Activated B cell treated with CpG ODN at 0.5 μM for 24 hours (primary cell): ENCODE measurements at places on chromosomes 4 and X.

- H3K36me3 ChIP-seq, result peaks cover 3% of the 10 kb centered on the region
- no peaks in the 10 kb centered on the region for H3K4me1 ChIP-seq
- H3K4me3 ChIP-seq, result no peak overlapping the region
Measured at GRCh38 chrX:18575744-18576143, 96.2 kb downstream of the RS1 start.

DNA sequence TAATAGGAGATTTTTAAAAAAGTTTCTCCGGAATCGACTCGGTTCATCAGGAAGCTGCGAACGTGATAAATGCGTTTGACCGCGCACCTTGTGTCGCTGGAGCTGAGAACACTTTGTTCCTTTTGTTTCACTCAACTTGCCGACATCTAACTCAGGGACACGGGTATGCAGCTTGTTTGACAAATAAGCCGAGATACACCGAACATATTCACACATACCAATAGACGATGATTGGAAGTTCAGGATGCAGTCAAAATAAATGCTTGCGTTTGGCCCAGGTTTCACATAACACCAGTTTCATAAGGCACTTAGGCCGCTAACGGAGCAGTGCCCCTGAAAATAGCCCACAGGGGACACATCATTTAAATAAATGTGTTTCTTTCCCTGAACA, 932 bp upstream of the SHISA3 start:
- H3K4me3 ChIP-seq, result peak overlapping the region; percentile 89
- no peak overlapping the region for H3K27ac ChIP-seq
- H3K36me3 ChIP-seq, result no peaks in the 10 kb centered on the region
- H3K4me1 ChIP-seq, result peaks cover 41% of the 10 kb centered on the region
- no peak for DNase-seq
- peaks cover 44% of the 10 kb centered on the region for H3K27me3 ChIP-seq

DNA sequence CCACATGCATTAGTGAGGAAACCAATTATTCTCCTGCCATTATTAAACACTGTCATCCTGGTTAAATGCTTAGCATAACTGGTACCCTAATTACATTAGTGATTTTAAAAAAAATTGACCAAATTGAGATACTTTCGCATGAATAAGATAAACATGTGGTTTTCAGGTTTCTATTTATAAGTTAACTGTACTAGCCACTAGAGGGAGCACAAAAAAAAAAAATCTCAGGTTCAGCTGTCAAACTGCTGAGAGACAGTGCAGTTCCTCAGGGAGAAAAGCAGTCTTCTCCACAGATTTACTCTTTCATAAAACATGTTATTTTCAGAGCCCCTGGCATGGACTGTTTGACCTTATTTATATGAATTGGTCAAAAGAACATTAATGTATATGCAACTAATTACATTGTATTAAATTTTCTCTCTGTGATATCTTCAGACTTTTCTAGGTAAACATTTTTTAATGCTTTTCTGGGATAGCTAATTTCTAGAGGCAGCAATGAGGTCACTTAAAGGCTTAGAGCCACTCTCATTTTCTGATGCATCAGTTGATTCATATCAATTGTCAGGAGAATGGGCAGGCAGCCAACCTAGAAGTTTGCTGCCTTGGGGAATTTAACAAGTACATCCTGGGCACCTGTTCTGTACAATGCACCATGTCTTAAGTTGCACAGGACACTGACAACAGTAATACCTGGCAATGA, 167.5 kb downstream of the CDS1 start:
- H3K4me3 ChIP-seq, result no peak overlapping the region
- DNase-seq, result no peak
- no peaks in the 10 kb centered on the region for H3K4me1 ChIP-seq
- peaks cover 5% of the 10 kb centered on the region for H3K27me3 ChIP-seq
- no peak overlapping the region for H3K27ac ChIP-seq

DNA sequence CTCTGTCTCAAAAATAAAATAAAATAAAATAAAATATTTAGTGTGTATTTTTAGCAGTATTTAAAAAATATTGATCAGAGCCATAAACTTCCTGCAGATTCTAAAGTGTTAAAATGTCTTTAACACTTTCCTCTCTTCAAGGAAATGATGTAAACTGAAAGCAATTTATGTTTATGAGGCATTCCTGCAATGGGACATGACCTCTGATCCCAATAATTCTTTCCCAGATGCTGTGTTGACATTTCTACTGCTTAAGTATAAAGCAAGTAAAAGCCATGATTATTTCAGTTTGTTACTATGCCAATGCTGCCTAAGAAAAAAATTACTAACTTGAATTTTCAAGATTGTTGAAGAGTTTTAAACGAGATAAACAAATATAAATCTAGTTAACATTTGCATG, 29.0 kb downstream of the COQ2 start:
- no peaks in the 10 kb centered on the region for H3K27me3 ChIP-seq
- no peak overlapping the region for H3K4me3 ChIP-seq

DNA sequence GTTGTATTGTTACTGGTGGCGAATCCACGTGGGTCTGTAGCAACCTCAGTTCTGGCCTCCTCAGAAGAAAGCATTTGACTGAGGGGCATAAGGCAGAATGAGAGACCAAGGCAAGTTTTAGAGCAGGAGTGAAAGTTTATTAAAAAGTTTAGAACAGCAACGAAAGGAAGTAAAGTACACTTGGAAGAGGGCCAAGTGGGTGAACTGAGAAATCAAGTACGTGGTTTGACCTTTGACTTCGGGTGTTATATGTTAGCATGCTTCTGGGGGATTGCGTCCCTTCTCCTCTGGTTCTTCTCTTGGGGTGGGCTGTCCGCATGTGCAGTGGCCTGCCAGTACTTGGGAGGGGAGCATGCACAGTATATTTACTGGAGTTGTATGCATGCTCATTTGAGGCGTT, 232.7 kb upstream of the GATB start:
- H3K4me1 ChIP-seq, result no peaks in the 10 kb centered on the region
- DNase-seq, result no peak
- H3K4me3 ChIP-seq, result no peak overlapping the region
- peaks cover 2% of the 10 kb centered on the region for H3K27me3 ChIP-seq
- H3K36me3 ChIP-seq, result no peaks in the 10 kb centered on the region

DNA sequence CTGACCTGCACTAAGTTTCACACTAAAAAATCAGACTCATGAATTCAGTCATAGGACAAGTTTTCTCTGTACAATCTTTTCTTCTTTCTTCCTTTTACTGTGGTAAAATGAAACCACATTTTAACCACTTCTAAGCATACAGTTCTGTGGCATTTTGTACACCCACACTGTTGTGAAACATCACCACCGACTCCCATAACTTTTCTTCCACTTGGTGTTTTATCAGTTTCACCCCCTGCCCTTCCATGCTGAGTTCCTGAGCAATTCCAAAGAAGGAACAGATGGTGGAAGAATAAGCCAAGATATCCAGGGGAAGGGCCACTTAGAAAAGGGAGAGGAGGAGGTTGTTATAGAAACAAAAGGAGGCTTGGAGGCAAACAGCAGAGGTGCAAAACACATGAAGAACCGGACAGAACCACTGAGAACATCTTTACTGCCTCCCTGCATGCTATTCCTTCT, 22.6 kb downstream of the SLC25A4 start:
- H3K27ac ChIP-seq, result no peak overlapping the region
- DNase-seq, result no peak
- H3K27me3 ChIP-seq, result no peaks in the 10 kb centered on the region
- no peak overlapping the region for H3K4me3 ChIP-seq
- H3K4me1 ChIP-seq, result peaks cover 8% of the 10 kb centered on the region

GRCh38 chr4:896216-896615, 35.9 kb downstream of the GAK start:
- no peak overlapping the region for H3K27ac ChIP-seq
- H3K27me3 ChIP-seq, result no peaks in the 10 kb centered on the region
- no peak overlapping the region for H3K4me3 ChIP-seq
- H3K4me1 ChIP-seq, result no peaks in the 10 kb centered on the region
- no peak for DNase-seq

DNA sequence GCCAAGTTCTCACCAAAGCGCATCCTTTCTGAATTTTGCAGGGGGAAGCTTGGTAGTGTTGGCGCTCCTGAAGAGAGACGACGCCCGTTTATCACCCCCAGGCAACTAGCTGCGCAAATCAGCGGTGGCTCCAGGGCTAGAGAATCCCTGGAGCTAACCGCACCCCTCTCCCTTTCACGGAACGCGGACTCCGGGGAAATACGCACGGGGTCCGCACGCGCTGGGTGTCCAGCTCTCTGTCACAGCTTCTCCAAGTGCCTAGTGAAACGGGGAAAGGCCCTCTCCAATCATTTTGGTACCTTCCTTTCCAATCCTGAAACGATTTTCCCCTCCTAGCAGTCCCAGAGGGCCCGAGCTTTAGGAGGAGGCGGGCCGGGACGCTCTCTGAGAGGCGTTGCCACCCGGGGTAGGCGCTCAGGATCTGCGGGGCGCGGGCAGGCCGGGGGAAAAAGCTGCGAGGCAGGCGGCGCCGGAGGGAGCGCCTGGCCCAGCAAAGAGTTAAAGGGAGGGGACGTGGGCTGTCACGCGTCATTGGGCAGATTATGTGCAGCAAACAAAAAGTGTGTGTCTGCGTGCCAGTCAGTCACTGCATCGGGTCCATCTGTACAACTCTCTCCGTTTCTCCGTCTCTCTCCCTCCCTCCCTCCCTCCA, at the start of gene PRDM8:
PRDM8 (plus strand) TSS at position 582 of the 652 bp plus-strand sequence. CDS start 2,578 bp downstream, outside the sequence.
- peak within 1 kb of the TSS; percentile 59 for H3K27ac ChIP-seq
- peak within 1 kb of the TSS; percentile 75 for H3K4me3 ChIP-seq
- H3K27me3 ChIP-seq, result peaks cover 12% of the 10 kb centered on the region
- peaks cover 40% of the 10 kb centered on the region for H3K4me1 ChIP-seq
- peaks cover 2% of the 10 kb centered on the region for H3K36me3 ChIP-seq
- DNase-seq, result no peak

DNA sequence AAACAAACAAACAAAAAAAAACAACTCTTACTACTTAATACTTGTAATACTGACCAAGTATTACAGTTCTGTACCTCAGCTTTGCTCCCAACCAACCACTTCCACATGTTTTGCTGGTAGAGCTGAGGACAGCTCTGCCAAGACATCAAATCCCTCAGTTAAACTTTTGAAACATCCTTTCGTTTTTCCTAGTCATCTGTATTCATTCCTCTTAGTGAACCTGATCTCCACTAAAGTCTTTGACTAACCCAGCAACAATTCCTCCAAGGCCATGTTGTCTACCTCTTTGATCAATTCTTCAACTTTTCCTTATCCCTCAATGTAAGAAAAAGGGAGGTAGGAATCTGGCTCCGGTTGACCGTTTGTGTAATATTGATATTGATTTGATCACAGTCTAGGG, 247.5 kb downstream of the ARHGAP24 start:
- H3K4me1 ChIP-seq, result peaks cover 43% of the 10 kb centered on the region
- H3K27me3 ChIP-seq, result no peaks in the 10 kb centered on the region
- no peak for DNase-seq
- no peak overlapping the region for H3K4me3 ChIP-seq

GRCh38 chr4:71608678-71609071, 175.2 kb downstream of the GC start:
- no peak overlapping the region for H3K4me3 ChIP-seq
- H3K27ac ChIP-seq, result no peak overlapping the region

GRCh38 chrX:52261125-52261462, 76.4 kb downstream of the MAGED4 start:
- peak overlapping the region; percentile 96 for H3K27ac ChIP-seq
- peaks cover 11% of the 10 kb centered on the region for H3K4me1 ChIP-seq
- H3K36me3 ChIP-seq, result no peaks in the 10 kb centered on the region
- peak overlapping the region; percentile 92 for H3K4me3 ChIP-seq

DNA sequence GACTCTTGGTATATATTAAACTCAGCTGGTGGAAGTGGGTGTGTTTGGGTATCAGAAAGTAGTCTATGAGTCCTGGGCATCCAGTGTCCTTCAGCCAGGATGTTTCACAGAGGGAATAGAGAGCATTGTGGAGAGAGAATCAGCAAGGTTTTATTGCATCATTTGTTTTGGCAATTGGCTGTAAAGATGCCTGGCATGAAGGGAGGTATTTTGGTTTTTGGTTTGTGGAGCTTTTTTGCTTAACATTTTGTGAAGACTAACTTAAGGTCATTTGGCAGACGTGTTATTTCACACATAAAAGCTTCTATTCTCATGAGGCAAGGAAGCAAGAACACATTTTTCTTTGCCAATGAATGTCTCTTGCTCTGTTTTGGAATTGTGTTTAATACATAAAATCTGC, 71.1 kb downstream of the DCLK2 start:
- H3K36me3 ChIP-seq, result no peaks in the 10 kb centered on the region
- peaks cover 1% of the 10 kb centered on the region for H3K27me3 ChIP-seq
- no peak for DNase-seq
- no peak overlapping the region for H3K27ac ChIP-seq

DNA sequence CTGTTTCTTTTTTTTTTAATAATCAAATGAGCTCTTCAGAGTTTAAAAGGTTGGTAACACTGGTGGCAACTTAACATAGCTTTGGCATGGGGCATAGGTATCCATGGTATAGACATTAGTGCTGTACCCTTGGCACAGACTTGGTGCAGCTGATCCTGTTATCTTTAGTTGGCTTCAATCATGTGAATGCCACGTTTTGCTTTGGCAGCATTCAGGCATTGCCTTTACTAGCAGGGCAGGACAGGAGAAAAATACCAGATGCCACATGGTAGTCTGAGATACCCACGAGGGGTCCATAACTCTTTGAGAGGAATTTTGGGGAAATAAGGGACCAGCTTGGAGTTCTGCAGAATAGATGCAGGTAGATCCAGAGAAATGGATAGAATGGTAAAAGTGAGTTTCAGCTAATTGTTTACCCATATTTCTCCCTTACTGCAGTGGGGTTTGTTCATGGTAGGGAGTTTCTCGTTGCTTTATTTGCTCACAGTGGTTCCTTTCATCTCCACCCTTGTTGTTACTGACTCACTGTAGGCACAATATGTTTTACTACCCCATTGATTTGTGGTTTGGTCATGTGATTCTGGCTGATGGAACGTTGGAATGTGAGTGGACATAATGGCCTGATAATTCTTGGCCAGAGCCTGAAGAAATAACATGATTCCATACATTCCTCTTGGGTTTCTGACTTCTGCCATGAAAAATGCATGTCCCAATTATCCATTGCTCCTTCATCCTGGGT, 342.7 kb downstream of the GLUD2 start:
- H3K36me3 ChIP-seq, result no peaks in the 10 kb centered on the region
- H3K27me3 ChIP-seq, result no peaks in the 10 kb centered on the region
- no peaks in the 10 kb centered on the region for H3K4me1 ChIP-seq
- H3K4me3 ChIP-seq, result no peak overlapping the region
- H3K27ac ChIP-seq, result no peak overlapping the region
- no peak for DNase-seq

GRCh38 chr4:138918169-138918869, 97.3 kb upstream of the NOCT start:
- no peaks in the 10 kb centered on the region for H3K36me3 ChIP-seq
- H3K27ac ChIP-seq, result no peak overlapping the region
- no peak for DNase-seq

- H3K36me3 ChIP-seq, result no peaks in the 10 kb centered on the region
- no peaks in the 10 kb centered on the region for H3K4me1 ChIP-seq
- H3K4me3 ChIP-seq, result no peak overlapping the region
- no peak overlapping the region for H3K27ac ChIP-seq
Measured at GRCh38 chrX:124358800-124359383, 12.5 kb downstream of the SH2D1A start.
